Left ventricle myocardium inferior (tissue), 1 donor: ENCODE measurements at places on chromosomes 1 and 21.

DNA sequence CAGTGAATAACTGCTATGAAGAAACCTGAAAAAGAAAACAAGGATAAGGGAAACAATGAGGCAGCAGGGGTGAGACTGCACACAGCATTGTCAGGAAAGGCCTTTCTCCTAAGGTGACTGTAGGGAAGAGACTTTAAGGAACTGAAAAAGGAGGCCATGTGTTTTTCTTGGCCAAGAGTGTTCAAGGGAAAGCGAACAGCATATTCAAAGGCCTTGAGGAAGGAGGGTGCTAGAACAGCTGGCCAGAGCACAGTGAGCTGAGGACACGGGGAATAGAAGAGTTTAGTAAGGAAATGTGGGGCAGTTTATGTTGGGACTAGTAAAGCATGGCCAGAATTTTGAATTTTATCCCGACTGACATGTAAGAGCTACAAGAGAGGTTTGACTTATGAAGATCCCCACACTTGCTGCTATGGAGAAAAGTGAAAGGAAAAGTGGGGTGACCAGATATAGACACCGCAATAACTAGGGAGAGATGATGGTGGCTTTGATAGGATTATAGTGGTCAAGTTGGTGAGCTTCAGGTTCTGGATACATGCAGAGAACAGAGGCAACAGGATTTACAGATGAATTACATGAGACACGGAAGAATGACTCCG lies 1.4 kb downstream of the RWDD2B start:
- no peak for DNase-seq

GRCh38 chr1:189609167-189609566 lies 868.5 kb downstream of the BRINP3 start:
- no peak for DNase-seq

DNA sequence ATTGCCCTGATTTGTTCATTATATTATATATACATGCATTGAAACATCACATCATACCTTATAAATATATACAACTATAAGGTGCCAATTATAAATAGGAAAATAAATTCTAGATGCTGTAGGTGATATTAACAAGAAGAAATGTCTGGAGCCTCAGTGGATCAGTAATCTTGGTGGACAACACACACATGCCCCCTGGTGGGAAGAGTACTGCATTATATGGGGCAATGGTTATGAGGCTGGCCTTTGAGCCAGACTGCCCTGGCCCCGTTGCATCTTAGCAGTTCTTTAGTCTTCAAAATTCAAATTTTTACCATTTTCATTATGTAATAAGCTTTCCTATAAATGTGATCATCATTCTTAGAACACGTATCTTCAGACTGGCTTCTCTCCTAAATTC lies 335.0 kb upstream of the GREM2 start:
- no peak for DNase-seq

DNA sequence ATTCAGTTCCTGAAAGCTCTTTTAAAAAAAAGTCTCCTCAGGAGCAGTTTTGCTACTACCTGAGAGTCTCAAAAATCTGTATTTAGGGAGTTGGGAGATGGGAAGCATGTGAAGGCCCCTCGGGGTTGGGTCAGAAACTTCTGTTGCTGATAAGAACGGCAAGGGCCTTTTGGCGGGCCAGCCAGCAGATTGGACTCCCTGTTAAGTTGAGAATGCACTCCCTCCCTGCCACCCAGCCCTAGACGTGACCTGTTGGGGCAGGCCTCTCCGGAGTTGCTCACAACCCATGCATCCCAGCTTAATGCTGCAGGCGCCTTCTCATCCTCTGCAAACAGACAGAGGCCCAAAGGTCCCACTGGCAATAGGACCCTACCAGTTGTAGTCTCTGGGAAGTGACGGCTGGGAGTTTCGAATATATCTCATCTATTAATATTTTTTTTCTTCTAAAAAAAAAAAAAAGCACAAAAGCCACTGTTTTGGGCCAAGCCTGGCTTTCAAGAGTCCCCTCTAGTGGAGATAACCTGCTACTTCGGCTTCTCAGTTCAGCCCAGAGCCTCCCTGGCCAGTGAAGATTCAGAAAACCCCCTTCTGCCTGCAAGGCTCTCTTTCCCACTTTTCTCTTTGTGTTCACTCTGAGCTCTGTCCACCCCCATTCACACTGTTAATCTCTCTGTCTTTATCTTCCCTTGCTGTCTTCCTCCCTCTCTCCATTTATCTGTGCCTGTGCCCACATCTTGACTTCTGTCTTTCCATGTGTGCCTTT lies 5.3 kb downstream of the PLXNA2 start:
- DNase-seq, result no peak

GRCh38 chr1:9363061-9363471 lies 70.4 kb downstream of the SPSB1 start:
- DNase-seq, result no peak

GRCh38 chr1:16250524-16251251 lies 13.7 kb upstream of the CPLANE2 start:
- no peak for DNase-seq
